ENCODE measurements at places on chromosomes 7 and 10. TPM values are rescaled to one million over a fixed set of nuclear protein-coding genes. Genes with fewer than 3 reads are reported as not detected.

DNA sequence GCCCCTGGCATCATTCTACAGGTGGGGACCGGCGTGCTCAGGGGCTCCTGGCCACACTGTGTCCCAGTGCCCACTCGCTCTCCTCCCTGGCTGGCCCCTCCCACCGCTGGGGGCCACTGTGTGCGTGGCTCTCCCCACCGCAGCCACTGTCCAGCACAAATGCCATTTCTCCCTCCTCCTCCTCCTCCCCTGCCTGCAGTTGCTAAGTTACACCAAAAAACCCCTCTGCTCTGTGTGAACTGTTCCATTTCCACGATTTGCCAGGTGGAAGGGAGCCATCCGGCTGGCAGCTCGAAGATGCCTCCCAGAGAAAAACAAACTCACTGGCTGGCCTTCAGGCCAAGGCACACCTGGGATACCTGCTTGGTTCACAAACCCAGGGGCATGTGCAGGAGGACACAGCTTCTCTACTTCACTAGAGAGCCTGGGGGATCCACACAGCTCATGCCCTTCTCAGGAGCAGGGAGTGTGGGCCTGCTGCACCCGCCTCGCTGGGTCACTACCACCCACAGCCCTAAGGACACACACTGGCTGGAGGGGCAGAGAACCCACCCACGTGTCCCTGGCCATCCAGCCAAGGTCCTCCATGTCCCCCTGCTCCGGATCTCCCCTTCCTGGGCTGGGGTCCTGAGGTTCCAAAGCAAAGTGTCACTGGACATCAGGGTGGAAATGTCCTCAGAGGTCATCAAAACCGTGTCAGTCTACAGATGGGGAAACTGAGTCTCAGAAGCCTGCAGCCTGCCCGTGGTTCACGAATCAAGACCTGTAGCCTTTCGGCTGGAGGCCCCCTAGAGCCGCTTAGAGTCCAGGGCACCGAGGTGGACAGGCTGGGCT, 1.7 kb downstream of the RASGEF1A start:
- DNase-seq: no peak

- DNase-seq: no peak
These were observed 2.3 kb downstream of the IGF2BP3 start for GRCh38 chr7:23467806-23468525.

GRCh38 chr7:36967387-36967786, 243.1 kb upstream of the AOAH start:
- no peak for DNase-seq

Gene TIAL1
- total RNA-seq: 43.0 TPM

DNA sequence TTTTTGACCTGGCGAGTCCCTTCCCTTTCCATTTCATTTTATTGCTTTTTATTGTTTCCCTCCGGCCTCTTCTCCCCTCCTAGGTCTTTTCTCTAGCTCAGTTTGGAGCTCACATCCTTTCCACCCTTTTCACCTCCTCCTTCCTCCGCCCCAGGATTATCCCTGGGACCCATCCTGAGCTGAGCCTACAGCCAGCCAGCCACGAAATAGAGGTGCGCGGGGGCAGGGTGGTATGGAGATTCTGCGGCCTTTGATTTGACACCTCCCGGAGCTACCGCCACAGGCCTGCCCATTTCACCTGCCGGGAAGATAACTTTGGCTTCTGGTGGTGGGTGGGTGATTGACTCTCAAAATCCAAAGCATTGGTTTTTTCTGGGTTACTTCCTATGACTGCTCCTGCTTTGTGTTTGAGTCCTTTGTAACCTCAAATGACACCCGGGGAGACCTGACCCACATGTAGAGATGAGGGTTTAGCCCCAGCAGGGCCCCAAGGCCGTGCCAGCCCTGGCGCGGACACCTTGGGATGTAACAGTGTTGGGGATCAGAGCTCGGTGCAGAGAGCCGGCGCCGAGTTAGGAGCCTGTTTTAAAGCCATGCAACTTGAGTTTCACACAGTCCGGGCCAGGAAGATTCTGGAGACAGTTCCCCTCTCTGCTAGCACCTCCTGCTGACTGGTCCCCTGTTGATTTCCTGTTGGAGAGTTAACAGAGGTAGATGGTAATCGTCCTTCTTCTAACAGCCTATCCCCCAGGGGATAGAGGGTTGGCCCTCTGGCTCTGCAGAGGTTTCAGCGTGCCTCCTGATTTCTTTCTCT, 1.5 kb downstream of the DUSP5 start:
- no peak for DNase-seq

GRCh38 chr7:143299346-143299745, 11.2 kb downstream of the CASP2 start:
- no peak for DNase-seq

Gene SFRP4
- 0.21 TPM for total RNA-seq

DNA sequence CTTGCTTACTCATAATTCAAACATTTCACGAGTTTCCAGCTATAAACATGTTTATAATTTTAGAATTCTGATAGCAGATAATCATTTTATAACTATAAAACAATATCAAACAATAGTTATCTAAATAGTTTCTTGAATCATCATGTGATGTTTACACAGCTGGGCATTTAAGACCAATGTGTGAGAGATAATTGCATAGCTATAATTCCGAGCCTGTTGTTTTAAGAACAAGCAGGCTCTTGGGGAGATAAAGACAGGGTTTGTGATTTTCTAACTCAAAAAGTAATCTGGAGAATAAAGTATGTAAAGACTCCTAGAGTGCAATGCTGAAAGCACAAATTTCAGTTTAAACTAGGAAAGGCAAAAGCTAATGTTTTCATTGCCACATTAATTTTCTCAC, 331.2 kb downstream of the LRRTM3 start:
- peak; percentile 1 for DNase-seq

DNA sequence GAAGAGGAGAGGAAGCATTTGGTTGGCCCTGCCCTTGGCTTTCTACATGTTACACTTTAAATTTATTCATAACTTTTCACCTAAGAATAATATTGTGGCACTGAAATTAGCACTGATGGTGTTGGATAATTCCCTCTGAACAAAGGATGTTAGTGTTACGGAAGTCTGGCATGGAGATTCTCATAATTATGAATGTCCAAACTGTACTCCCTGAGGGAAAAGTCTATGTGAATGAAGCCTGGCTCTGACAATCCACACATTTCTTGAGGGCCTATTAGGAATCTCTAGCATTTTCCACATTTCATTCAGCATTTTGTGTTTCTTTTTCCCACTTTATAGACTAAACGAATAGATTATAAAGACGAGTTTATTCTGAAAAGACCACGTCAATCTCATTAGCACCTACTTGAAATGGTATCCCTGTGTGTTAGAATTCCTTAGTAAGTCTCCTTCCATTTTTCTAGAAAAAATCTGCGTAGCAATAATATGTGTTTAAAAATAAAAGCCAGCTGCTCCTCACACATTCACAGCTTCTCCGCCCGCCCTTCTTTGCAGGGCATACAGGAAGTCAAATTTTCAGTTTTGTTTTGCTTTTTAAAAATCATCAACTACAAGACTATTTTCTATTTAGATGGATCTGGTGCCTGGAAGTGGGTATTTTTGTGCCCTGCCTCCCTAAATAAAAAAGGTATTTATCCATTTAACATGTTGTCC, 131.8 kb upstream of the PALS2 start:
- no peak for DNase-seq

- DNase-seq: no peak
These were observed 239.6 kb downstream of the PRKG1 start for GRCh38 chr10:51313773-51314478.

Gene GPRIN2
- total RNA-seq: 9.2 TPM

Gene MUC3A
- total RNA-seq: 0.34 TPM

- DNase-seq: no peak
These were observed 29.0 kb downstream of the PLAC9 start for GRCh38 chr10:80161321-80162083.

DNA sequence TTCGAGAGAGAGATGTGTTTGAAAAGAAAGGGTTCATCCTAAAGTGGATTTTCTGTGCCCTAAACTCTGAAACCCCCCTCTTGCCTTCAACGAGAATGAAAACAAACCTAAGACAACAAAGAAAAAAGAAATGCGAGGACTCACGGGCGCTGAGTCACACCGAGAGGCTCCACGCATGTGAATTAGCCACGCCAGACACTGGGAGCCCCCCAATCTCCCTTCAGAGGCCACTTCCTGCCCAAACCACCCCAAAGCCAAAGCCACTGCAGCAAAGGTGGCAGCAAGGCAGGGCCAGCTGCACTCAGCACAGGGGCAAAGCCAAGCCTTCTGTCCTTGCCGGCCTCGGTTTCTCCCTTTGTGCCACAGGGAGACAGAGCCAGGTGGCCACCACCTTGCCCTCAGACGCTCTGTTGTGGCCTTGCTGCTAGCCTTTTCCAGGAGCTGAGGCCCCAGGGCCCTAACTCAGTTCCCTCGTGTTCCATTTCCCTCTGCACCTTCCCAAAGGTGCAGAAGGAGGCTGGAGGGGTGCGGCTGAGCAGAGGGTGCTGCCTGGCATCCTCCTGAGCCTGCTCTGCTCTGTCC, 93.3 kb downstream of the FAM53B start:
- no peak for DNase-seq

Gene DEPP1
- total RNA-seq: 19.8 TPM

- no peak for DNase-seq
These were observed 21.0 kb downstream of the ZCWPW1 start for GRCh38 chr7:100407285-100408180.

DNA sequence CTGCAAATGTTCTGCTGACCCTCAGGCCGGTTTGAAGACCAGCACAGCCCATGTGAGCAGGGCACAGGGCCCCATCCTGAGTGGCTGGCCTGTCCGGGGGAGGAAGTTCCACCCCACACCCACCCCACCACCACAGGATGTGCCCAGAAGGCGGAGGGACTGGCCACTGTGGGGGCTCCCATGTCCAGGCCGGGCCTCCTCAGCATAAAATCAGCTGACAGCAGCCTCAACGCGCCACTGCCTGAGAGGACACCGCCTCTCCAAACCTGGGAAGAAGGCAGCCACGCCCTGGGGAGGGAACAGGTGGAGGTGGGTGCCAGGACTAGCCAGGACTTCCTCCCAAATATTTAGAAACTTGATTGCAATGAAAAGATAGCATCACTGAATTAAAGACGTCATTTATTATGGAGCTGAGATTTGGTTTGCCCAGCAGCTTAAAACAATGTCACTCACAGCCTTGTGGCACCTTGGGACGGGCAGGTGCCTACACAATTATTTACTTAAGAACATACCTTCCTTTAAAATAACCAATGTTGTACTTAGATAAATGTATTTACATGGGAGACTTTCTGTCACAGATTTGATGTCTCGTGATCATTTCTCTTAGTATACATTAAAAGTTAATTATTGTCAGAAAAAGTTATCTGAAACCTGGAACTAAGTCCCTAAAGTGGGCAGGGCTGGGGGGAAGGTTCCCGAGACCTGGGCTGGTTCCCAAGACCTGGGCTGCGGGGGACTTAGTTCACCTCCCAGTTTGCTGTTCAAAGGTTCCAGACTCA, 27.3 kb upstream of the FAM20C start:
- no peak for DNase-seq

- DNase-seq: no peak
These were observed 229.8 kb upstream of the PODXL start for GRCh38 chr7:131786204-131786603.

Gene TYW1B
- 8.4 TPM for total RNA-seq

DNA sequence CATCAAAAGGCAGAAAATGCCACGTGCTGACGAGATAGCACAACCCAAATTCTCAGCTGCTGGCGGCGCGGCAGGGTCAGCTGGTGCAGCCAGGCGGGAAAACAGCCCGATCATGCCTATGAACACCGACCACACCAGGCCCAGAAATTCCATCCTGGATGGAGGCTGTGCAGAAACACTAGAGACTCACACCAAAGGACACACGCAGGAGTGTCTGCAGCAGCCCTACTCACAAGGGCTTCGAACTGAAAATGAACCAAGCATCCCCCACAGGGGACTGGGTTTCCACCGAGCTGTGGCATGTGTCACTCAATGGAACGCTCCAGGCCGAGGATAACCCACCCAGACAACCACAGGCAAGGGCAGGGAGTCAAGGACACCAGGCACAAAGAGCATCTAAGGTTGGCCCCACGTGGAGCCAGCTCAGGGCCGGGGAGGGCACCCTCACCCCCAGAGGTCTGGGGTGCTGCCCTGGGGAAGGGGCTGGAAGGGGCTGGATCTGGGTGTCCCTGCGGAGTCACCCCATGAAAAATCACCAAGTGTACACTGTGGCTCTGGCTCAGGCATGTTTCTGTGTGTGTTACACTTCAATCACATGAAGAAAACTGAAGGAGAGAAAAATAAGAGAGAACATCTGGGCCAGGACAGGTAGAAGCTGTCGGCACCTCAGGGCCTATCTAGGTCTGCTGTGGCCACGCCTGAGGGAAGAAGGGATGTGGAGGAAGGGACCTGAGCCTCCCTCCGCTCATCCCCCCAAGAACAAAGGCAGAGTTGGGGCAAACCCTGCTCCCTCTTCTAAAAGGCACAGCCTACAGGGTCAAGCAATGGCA, 33.0 kb downstream of the RASGEF1A start:
- no peak for DNase-seq

- no peak for DNase-seq
These were observed 321.4 kb upstream of the HGF start for GRCh38 chr7:82091126-82091684.

DNA sequence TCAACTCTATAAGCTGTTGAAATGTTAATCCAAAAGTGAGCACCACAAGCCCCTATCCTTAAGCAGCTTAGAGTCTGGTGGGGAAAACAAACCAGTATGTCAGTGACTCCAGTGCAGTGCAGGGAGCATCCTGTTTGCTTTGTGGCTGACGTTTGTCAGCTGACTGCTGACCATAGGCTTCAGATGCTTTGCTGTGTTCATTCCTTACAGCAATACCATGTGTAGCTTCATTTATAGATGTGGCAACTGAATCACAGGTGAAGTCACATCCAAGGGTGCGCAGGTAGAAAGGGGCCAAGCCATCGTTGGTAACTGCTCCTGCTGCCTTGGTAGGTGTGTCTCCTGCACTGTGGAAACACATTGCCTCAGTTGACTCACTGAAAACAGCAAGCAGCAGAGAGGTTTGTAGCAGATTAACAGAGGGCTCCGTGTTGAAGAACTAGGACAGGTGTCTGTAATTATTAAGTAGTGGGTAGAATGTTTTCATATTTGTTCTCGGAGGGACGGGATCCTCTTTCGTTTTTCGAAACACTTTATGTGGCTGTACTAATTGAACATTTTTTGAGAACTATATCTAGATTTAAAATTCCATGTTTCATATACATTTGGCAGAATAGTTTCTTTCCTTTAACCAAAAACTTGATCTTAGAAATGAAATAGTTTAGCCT, 2.0 kb downstream of the INSIG1 start:
- no peak for DNase-seq

Gene UCN3
- not detected for total RNA-seq

- DNase-seq: no peak
These were observed 453.5 kb upstream of the SEMA3A start for GRCh38 chr7:84647797-84648757.

DNA sequence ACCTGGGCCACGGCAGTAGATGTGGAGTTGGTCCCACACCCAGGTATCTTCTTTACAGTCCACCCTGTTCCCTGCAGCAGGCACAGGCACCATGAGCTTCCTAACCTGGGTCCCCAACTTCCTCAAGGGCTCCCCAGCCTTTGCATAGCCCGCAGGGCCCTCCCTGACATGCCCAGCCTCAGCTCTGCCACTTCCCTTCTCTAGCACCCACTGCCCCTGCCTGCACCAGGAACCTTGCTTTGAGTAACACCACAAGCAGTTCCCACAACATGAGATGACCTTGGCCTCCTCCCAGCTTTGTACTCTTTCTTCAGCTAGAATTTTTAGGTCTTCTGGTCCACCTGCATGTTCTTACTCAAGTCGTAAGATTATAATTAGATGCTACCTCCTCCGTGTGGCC, 92.2 kb upstream of the ZPBP start:
- DNase-seq: no peak

Gene ABLIM1
- 41.9 TPM for total RNA-seq

Data from kidney epithelial cell (primary cell).